ENCODE measurements at places on chromosomes 4 and X. TPM values are rescaled to one million over a fixed set of nuclear protein-coding genes. Genes with fewer than 3 reads are reported as not detected.

MAGEB10 gene
- not detected for total RNA-seq

ATOH1 gene
- not detected for total RNA-seq

F8A3 gene
- total RNA-seq: not detected

DDIT4L gene
- total RNA-seq: 0.14 TPM

ADRA2C gene
- 3.2 TPM for total RNA-seq

GRIA3 gene
- 18.6 TPM for total RNA-seq

SPANXB1 gene
- not detected for total RNA-seq

MSL3 gene
- 24.8 TPM for total RNA-seq

HTRA3 gene
- total RNA-seq: 35.2 TPM

FTHL17 gene
- not detected for total RNA-seq

FNIP2 gene
- total RNA-seq: 18.5 TPM

LINC00632 gene
- 318 TPM for total RNA-seq

IL2 gene
- total RNA-seq: not detected

KCND1 gene
- total RNA-seq: 5.6 TPM

KDR gene
- total RNA-seq: 2.5 TPM

CLGN gene
- 1.1 TPM for total RNA-seq

FHDC1 gene
- total RNA-seq: 1.7 TPM

SPANXC gene
- not detected for total RNA-seq

ARR3 gene
- not detected for total RNA-seq

F8A1 gene
- total RNA-seq: 25.6 TPM

ERCC6L gene
- total RNA-seq: 0.55 TPM

NSG1 gene
- total RNA-seq: 10.6 TPM

PNCK gene
- total RNA-seq: 0.65 TPM

ACE2 gene
- not detected for total RNA-seq

MAGEA4 gene
- total RNA-seq: not detected

PAGE2B gene
- total RNA-seq: not detected

FRMD7 gene
- total RNA-seq: not detected

SOD3 gene
- 12.0 TPM for total RNA-seq

ATXN3L gene
- total RNA-seq: not detected

ATG4A gene
- total RNA-seq: 11.5 TPM

DCTD gene
- 119 TPM for total RNA-seq

SSX1 gene
- total RNA-seq: not detected

HDX gene
- total RNA-seq: 8.9 TPM

SLITRK4 gene
- 3.7 TPM for total RNA-seq

GPR173 gene
- 8.1 TPM for total RNA-seq

PPARGC1A gene
- total RNA-seq: 0.53 TPM

CASP6 gene
- 25.2 TPM for total RNA-seq

PCDH10 gene
- total RNA-seq: 12.5 TPM

SMIM10L2A gene
- 0.48 TPM for total RNA-seq

NKX3-2 gene
- 5.2 TPM for total RNA-seq

NXF2B gene
- not detected for total RNA-seq

SMIM31 gene
- not detected for total RNA-seq

BEX1 gene
- 16.6 TPM for total RNA-seq

SLC6A14 gene
- total RNA-seq: not detected

SOWAHB gene
- 6.8 TPM for total RNA-seq

TNIP3 gene
- 0.14 TPM for total RNA-seq

CACNA1F gene
- total RNA-seq: not detected

GASK1B gene
- total RNA-seq: 25.8 TPM

VGLL1 gene
- 1.3 TPM for total RNA-seq

MAGEA1 gene
- total RNA-seq: not detected

ARHGEF38 gene
- total RNA-seq: not detected

SPANXA2 gene
- total RNA-seq: not detected

SGMS2 gene
- total RNA-seq: 48.3 TPM

UGT2B17 gene
- not detected for total RNA-seq

AMER1 gene
- total RNA-seq: 6.5 TPM

Measured in astrocyte (in vitro differentiated cells and primary cell).